ENCODE measurements at places on chromosomes 6 and 20. TPM values are rescaled to one million over a fixed set of nuclear protein-coding genes. Genes with fewer than 3 reads are reported as not detected.

DNA sequence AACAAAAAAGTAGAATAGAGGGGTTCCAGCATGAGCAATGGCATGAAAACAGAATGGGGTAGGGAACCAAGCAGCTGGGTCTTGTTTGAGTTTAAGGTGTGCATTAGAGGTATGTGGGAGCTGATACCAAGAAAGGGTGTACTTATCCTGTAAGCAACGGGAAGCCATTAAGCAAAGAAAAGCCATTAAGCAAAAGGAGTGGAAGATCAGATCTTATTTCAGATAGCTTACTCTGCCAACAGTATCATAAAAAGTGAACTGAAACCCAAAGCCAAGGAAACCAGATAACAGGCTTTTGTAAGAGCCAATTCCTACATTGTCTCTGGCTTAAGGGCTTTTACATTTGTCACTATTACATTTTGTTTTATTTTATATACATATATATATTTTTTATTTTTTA lies 21.3 kb upstream of the BEND6 start:
- DNase-seq = no peak

Gene PCIF1
- 28.9 TPM for total RNA-seq

DNA sequence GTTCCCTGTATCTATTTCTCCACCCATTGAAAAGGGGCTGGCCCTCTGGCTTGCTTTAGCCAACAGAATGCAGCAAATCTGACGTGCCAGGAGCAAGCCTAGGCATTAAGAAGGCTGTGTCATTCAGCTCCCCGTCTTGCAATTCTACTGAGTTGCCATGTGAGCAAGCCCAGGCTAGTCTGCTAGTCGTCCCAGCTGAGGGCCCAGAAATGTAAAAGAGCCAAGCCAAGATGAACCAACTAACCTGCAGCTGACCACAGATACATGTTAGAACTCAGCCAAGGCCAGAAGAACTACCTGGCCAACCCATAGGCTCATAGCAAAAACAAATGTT lies 30.1 kb downstream of the PREP start:
- DNase-seq = peak; percentile 72

Gene CGA
- not detected for total RNA-seq

Gene C6orf58
- total RNA-seq = not detected

All from colonic mucosa (tissue), 4 donors.